ENCODE measurements at places on chromosomes 6 and 20.

- DNase-seq, result no peak
Measured at GRCh38 chr6:160093061-160093460, 28.6 kb upstream of the SLC22A1 start.

- DNase-seq, result no peak
Measured at GRCh38 chr6:119541132-119541905, 191.8 kb upstream of the MAN1A1 start.

DNA sequence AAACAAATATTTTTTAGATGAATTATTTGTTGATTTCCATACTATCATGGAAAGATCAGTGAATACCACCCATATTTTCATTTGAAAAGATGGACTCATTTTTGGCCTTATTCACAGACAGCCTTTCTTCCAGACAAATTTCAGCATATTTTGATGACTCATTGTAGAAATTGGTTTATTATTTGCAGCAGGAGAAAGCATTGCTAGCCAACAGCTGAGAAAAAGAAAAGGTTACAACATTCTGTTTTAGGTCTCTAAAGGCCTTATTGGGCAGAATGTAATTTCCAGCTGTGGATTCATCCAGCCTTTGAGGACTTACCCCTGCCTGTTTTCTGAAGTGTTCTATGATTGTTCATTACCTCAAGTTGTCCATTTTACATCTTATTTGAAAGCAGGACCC, 201.9 kb downstream of the PLCB4 start:
- no peak for DNase-seq

DNA sequence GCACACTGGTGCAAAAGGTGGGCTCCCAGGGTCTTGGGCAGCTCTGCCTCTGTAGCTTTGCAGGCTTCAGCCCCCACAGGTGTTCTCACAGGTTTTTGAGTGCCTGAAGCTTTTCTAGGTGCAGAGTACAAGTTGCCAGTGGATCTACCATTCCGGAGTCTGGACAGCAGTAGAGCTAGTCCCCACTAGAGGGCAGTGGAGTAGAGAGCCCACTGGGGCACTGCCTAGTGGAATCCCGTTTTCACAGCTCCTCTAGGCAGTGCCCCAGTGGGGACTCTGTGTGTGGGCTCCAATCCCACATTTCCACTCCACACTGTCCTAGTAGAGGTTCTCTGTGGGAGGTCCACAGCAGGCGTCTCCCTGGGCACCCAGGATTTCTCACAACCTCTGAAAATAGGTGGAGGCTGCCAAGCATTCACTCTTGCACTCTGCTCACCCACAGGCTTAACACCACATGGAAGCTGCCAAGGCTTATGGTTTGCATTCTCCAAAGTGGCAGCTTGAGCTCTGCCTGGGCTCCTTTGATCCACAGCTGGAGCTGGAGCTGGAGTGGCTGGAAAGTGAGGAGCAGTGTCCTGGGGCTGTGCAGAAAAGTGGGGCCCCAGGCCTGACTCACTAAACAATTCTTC, 86.3 kb upstream of the PROKR2 start:
- DNase-seq, result peak; percentile 23

DNA sequence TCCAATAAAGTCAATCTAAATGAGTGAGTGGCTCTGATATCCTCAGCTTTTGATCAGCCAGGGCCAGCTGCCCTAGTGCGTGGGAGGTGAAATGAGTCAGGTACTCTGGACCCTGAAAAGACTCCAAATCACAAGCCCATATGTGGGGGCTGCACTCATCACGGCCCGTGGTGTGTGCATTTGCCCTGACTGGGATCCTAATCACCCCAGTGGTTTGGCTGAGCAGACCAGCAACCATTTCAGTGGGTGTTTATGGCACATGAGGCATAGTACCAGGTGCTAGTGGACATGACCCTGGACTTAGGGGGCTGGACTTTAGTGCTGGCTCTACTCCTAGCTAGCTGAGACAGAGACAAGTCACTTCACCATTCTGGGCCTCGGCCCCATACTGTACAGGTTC, 39.4 kb downstream of the SCML4 start:
- DNase-seq, result no peak

DNA sequence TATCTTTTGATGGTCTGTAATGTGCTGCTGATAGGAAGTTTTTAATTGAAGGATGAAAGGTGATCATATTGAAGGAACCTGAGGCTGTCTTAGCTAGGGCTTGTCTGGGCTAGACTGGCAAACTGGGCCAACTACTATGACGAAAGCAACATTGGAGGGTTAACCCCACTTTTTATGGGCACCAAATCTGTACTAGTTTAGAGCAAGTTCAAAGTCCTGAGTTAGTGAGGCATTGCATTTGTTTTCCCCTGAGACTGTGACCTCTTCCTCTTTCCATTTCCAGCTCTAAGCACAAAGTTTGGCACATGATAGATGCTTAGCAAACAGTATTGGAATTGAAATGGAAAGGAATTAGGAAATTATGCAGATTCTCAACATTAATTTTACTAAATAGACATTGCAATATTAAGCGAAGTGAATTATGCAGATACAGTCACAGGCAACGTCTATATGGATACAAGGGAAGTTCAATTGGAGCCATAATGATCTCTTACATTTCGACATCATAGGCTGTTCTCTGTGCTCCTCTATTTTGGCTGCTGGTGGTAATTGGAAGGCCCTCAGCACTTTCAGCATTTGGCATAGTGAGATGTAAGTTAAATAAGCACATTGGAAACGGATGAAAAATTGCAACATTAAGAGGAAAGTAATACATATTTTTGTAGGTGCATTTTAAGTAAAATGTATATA, 22.2 kb downstream of the CEP57L1 start:
- no peak for DNase-seq

- no peak for DNase-seq
Measured at GRCh38 chr6:115838763-115839401, 221.8 kb downstream of the FRK start.

DNA sequence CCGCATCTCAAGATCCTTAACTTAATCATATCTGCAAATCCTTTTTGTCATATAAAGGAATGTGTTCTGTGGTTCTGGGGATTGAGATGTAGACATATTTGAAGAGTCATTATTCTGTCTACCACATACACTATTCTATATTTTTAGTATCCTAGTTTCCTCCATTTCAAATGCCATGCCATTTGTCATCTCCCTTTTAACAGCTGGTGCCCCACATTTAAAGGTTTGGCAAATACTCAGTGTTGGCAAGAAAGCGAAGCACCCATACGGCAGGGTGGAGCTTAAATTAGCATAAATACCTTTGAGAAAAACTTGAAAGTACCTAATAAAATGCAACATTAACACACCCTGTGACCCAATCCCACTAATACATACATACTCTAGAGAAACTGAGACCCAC, 31.7 kb downstream of the PAK5 start:
- DNase-seq, result no peak

DNA sequence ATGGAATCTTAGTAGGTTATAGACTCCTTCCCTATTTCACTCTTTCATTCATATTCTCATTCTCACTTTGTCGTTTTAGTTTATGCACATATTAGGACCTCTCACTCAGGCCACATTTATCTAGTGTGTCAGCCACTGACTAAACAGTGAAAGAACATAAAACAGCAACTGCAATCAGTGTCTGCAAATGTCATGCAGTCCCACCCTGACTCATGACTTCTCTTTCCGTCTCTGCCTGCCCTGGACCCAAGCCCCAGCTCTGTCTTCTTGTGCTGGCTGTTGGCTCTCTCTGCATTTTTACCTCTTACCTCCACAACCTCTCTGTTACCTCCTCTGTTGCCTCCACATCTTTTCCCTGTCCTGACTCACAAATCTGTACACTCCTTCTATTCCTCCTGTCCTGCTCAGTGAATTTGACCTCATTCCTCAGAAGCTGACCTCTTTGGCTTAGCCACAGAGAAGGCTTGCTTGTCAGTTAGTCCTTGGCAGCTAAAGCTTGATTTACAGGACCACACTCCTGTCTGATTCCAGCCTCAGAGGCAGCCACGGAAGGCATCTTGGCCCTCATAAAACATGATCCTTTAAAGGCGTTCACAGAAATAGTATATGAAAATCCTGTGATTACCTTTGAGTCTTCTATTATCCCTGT, 247.6 kb downstream of the PKHD1 start:
- DNase-seq, result no peak

DNA sequence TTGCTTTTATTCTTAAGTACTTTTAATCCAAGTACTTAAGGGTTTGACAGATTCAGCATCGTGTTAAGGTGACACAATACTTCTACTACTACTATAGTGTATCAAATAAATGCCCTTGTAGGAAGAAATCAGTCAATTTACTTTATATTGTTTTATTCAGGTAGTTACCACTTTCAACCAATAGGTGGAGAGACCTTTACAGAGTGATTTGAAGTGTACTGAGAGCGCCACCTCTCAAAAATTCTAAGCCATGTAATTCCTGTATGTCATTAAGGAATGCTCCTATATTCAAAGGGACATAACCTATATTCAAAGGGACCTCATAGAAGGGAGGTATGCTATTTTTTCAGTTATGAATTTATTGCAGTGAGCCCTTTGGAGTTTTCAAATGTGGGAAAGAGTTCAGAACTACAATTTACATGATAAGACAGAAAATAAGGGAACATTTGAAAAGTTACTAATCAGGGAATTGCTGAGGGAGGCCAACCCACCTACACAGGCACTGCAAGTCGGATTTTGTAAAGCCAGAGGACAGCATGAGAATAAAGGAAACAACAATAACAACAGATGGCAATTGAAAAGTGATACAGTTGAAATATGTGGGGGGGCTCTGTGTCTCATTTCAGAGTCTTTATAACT, 955.6 kb downstream of the TBC1D32 start:
- no peak for DNase-seq

DNA sequence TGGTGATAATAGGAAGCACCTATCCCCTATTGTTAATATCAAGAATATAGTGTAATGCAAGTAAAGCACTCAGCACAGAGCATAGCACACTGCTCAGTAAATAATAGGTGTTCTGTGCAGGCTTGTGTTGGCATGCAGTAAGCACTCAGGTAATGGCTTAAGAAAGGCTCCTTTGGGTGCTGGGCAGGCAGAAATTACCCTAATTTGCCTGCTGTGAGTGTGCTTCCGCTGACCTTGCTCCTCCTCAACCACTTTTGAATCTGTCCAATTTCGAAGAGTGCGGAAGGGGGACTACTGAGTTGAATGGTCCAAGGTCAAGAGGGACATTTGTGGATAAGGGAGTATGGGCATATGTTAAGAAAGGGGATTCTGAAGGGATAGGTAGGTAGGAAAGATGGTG, 15.4 kb downstream of the SRSF3 start:
- DNase-seq, result no peak

GRCh38 chr6:158257781-158258180, 54.5 kb upstream of the TULP4 start:
- no peak for DNase-seq

- DNase-seq, result no peak
Measured at GRCh38 chr20:63273635-63274380, 1.2 kb downstream of the ARFGAP1 start.

DNA sequence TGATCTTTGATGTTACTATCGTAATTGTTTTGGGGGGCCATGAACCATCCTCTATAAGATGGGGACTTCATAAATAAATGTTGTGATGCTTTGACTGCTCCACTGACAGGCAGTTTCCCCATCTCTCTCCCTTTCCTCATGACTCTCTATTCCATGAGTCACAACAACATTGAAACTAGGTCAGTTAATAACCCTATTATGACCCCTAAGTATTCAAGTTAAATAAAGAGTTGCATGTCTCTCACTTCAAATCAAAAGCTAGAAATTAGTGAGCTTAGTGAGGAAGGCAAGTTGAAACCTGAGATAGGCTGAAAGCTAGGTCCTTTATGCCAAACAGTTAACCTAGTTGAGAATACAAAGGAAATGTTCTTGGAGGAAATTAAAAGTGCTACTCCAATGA, 491.0 kb downstream of the HAO1 start:
- DNase-seq, result no peak

- DNase-seq, result peak; percentile 21
Measured at GRCh38 chr6:154276810-154277628, 79.6 kb downstream of the IPCEF1 start.

GRCh38 chr6:100307561-100307960, 157.2 kb downstream of the SIM1 start:
- DNase-seq, result no peak

DNA sequence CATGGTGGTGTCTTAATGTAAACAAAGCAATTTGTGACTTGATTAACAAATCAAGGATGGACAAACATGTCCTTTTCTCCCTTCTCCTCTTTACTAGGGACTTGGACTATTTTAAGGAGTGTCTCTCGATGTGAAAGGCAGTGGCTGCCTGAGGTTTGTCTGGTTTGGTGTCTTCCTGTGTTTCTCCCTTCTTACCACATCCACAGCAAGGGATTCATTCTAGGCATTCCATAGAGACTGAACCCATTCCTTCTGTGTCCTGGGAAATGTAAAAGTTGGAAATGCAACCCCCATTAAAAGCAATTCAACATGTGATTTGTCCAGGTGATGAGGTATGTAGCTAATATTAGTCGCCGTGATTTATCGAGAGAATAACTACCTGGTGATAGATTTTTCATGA, 15.9 kb downstream of the NRN1 start:
- no peak for DNase-seq

- DNase-seq, result no peak
Measured at GRCh38 chr20:62787321-62787720, 9.0 kb upstream of the MRGBP start.

DNA sequence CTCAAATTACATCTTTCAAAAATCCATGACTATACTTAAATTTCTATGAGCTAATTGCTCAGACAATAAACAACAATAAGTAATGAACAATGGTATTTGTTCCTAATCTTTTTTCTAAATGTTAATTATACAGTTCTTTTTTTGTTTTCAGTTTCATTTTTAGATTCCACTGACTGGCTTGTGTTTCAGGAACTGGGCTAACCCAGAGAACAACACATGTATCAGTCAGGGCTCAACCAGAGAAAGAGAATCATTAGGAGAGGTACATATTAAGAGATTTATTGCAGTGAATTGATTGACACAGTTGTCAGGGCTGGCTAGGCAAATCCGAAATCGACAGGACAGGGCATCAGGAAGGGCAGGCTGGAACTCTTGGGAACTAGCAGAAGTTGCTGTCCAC, 182.8 kb downstream of the GRM1 start:
- no peak for DNase-seq

GRCh38 chr6:135270676-135271536, 89.8 kb downstream of the MYB start:
- peak; percentile 7 for DNase-seq

DNA sequence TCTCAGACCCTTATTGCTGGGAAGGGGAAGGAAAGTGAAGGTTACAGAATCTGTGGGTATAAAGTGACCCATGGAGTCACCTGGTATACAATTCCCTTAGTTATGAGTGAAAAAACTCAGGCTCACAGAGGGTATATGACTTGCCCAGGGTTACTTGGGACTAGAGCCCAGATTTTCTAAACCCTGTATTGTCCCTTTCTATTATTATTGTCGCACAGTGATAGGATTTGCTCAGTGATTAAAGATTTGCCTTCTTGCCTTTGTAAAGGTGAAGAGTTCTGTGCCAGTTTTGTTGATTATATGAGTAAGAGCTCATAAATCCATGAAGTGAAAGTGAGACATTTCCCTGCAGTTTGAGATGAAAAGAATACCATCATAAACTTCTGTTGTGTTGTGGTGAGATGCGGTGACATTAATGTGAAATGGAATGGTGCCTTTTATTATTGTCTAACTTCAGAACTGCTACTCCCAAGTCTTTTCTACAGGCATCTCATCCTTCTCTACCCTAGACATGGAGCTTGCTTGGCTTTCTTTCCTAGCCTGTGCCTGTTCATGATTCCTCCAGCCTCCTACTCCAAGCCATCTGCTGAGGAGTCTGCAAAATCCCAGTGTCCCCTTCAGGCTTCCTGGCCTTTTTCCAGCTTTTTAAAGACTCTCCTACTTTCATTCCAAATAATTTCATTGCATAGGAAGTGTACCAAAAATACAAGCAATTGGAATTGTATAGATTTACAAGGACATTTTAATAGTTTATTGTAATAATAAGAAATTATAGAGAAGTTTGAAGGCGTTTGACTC, 33.5 kb upstream of the ADIG start:
- no peak for DNase-seq

All from NCI-H1092 (cell line).